GM23248 (cell line): ENCODE measurements at places on chromosomes 6 and 20. TPM values are rescaled to one million over a fixed set of nuclear protein-coding genes. Genes with fewer than 3 reads are reported as not detected.

DNA sequence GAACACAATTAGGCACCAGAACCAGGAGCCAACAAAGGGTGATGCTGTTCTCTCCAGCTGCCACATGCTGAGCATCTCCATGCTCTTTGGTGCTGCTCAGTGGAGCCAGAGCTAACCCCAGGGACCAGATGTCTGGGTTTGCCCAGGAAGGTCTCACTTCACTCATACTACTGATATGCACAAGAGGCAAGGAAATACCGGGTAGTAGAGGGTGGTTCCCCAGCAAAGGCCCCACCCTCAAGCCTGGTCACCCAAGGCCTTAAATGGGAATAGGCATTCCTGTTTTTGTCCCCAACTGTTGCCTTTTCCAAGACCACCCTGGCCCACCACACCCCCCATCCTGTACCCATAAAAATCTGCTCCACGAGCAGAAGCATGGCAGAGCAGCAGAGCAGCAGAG lies 204.5 kb upstream of the TAB2 start:
- no peak for DNase-seq

GRCh38 chr20:17807651-17808050 lies 107.9 kb downstream of the BANF2 start:
- DNase-seq, result peak; percentile 47

DNA sequence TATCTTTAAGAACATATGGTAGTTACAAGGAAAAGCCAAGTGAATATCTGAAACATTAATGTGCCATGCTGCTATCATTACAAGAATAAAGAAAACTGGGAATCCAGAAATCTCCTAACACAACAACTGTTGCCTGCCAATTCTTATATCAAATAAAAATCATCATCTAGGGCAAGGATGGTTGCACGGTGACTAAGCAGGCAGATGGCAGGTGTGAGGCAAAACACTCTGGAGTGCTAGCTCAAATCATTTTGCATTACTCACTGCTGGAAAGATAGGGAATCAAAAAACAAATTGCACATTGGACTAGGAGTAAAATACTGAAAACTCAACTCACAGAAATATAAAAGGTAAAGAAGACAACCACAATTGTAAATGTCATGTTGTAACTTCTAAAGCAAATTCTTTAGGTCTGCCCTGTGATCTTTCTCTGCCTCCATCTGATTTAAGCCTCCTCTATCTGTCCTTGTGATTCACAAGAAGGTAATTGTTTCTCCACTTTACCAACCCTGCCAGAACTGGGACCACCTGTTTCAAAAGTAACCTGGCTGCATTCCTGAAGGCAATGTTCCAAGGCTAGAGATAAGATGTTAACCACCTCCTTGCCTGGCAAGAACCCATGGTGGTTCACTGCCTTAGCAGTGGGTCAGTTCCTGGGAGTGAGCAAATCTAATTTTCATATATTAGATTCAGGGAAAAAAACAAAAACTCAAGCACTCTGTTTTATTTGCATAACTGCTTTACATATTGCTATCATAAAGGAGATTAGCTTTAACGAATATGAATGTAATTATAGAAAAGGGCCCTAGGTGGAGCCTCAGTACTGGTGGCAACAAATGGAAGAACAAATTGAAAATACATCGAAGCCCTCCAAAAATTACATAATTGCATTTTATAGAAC lies 33.1 kb upstream of the LCA5 start:
- peak; percentile 59 for DNase-seq

GRCh38 chr20:33644313-33645071 lies 17.6 kb upstream of the C20orf144 start:
- DNase-seq, result no peak

GRCh38 chr6:18309046-18309445 lies 44.7 kb upstream of the DEK start:
- DNase-seq, result no peak

DNA sequence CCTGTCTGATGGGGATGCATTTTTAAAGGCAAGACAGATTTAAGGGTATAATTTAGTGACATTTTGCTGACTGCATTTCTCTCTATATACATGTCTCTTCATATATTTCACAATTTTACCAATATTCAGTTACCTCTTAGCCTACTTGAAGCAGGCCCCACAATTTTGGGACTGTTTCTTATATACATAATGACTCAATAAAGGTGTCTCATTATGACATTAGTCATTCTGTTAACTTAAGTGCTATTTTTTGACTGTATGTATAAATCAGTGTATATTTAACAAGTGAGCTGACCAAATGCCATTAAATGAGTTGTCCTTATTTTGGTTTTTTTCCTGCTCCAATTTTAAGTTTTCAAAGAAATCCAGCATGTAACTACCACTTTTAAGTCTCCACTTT lies 313.3 kb downstream of the SOX4 start:
- DNase-seq, result no peak

DNA sequence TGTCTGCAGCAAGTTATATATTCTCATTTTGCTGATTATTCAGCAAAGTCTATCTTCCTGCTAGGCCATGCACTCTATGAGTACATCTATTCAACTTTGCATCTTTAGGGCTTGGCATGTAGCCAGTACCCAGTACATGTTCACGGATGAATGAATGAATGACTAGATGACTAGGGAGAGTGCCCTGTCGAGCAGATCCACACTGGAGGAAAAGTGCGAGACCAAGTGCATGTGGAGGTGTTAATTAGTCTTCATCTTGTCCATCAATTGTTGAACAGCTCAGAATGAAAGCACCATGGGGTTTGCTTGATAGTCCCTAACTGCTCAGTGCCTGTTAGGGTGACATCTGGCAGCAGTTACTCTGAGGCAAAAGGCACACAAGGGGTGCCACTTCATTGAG lies 30.4 kb downstream of the TM9SF4 start:
- no peak for DNase-seq

- DNase-seq, result peak; percentile 79
These were observed at the start of gene HLA-DPB1 for GRCh38 chr6:33075568-33076405. Gene HLA-DPB1, plus strand, starts transcription at chr6:33075990. Its CDS starts 52 bp downstream, at chr6:33076042.

GRCh38 chr6:11616200-11616611 lies 78.7 kb downstream of the TMEM170B start:
- DNase-seq, result peak; percentile 96

GRCh38 chr6:37698264-37699137 lies 818 bp upstream of the MDGA1 start:
- peak; percentile 64 for DNase-seq

DNA sequence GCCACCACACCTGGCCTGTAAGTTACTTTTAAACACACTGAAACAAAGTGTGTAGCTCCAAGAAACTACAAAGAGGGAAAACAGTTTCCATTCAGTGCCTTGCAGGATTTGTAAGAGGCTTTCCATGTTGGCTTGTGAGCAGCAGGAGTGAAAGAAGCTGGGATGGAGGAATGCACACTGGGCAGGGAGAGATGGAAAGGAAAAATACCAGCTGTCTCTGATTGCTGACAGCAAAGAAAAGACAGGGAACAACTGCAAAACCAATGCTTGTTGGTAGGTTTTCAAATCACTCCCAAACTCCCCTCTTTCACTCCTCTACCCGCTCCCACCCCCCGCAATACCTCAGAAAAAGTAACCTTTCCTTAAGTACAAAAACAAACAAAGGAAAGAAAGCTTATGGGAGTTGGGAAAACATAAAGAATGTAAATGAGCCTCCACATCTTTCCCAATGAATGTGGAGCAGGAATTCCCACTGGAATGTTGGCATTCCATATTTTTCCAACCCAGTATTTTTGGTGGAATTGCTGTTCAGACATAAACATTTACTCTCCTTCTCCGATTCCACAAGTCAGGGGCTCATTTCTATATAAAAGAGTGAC lies 166.1 kb downstream of the THBS2 start:
- no peak for DNase-seq

DNA sequence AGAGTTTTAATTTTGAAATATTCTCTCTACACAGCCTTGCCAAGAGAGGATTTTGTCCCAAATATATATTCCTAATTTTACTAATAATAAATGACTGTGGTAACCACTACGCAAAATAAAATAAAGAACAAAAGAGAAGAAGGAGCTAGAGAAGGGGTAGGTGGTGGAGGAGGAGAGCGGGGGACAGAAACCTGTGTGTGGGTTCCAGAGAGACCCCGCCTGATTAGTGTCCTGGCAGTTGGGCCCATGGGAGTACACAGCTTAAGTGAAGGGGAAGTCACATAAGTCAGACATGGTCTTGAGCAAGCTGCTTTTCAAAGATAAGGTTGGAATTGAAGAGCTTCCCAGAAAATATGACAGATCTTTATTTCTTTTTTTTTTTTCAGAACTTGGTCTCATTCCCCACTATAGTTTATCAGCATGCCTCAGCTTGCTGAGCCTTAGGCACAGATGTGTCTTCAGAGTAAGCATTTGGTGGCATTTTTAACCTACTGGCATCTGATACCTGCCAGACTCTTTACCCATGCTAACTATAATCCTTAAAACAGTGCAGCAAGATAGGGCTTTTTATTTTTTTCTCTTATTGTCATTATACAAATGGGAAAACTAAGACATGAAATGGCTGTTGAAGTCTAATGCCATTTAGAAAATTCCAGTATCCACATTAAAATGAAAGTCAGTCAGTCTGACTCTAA lies 9.6 kb upstream of the RHAG start:
- no peak for DNase-seq

- DNase-seq, result no peak
These were observed 87.4 kb downstream of the CD24 start for GRCh38 chr6:106886922-106887797.

GRCh38 chr6:34146801-34147592 lies 1.1 kb upstream of the GRM4 start:
- DNase-seq, result peak; percentile 73

- DNase-seq, result no peak
These were observed 56.3 kb downstream of the EDN3 start for GRCh38 chr20:59356662-59357165.

GRCh38 chr20:6686171-6686570 lies 81.3 kb upstream of the BMP2 start:
- no peak for DNase-seq

DNA sequence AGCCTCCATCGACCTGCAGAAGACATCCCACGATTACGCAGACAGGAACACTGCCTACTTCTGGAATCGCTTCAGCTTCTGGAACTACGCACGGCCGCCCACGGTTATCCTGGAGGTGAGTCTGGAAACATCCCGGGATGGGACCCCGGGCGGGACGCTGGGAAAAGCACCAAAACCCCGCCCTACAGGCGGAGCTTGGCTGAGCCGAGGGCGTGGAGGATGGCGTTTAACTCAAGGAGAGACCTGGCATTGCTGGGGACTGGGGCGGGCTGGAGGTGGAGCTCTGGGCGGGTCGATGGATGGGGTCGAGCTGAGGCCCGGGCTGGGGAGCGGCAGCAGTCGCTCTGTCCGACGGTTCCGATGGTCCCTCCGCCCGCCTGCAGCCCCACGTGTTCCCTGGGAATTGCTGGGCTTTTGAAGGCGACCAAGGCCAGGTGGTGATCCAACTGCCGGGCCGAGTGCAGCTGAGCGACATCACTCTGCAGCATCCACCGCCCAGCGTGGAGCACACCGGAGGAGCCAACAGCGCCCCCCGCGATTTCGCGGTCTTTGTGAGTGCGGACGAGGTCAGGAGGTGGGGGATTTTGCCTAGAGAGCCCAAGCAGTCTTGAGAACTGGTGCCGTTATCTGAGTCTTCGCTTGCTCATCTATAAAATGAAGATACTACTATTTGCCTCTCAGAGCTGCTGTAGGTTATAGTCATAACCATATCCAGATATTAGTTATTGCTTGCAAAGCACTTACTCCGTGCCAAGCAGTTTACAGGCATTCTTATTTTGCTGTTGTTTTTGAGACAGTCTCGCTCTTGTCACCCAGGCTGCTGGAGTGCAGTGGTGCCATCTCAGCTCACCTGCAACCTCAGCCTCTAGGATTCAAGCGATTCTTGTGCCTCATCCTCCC lies 3.8 kb downstream of the SPAG4 start:
- peak; percentile 86 for DNase-seq

GRCh38 chr6:7818257-7819214 lies 92.1 kb downstream of the TXNDC5 start:
- no peak for DNase-seq

- DNase-seq, result no peak
These were observed 45.7 kb upstream of the SNX9 start for GRCh38 chr6:157777344-157777743.

DNA sequence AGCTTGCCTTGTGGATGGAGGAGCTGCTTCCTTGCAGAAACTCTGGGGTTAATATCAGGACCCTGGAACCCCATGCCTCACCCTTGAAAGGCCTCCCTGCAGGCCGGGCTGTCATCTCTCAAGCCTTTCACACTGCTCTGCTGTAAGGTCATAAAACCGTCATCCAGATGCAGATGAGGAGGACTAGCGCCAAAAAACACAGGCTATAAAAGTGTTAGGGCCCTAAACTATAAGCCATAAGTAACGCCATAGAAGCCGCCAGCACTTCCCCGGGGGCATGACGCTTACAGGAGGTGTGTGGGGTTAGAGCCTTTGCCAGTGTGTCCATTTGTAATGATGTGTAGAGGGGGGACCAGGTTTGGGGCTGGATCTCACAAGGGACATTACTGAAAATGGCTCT lies 47.6 kb downstream of the CDH4 start:
- no peak for DNase-seq

GRCh38 chr6:89406141-89406540 lies 5.9 kb downstream of the RRAGD start:
- no peak for DNase-seq

DNA sequence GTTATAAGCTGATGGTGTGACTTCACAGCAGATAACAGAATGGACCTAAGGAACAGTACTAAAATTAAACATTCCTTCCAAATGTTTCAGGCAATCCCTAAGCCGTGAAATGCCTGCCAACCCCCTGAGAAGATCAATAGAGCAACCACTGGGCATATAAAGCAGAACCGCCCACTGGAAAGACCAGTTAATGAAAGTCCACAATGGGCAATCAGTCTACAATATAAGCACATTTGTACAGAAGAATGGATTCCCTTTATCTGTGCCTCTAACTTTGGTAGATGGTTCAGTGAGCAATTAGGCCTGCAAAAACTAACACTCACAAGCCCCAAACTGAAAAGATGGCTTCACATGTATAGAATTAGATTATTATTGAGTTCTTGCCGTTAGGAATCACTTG lies 286.6 kb downstream of the UBE3D start:
- DNase-seq, result no peak

DNA sequence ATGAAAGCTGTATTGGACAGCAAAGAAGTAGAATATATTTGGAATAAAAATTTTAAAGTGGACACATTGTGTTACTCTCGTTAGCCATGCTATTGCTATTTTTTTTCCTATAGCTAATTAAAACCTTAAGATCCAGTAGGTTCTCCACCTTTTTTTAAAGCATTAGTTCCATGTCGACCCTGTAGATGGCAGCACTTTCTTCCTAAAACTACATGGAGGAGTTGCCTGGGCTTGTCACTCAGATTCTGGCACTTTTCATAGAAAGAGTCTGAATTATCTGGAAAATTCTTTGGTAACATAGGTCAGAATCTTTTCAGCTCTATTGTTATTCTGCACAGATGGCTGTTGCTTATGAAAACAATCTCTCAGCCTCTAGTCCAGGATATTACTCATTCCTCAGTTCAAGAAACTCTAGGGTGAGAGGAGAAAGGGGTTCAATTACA lies 42.0 kb upstream of the ESR1 start:
- DNase-seq, result peak; percentile 90

The DUSP15 gene
- polyA plus RNA-seq, result not detected in 2 replicates

The EFCAB8 gene
- not detected in 2 replicates for polyA plus RNA-seq

The EFHC1 gene
- 25.0 and 29.7 TPM in 2 replicates for polyA plus RNA-seq

The IRAK1BP1 gene
- 2.0 TPM in 2 replicates for polyA plus RNA-seq

The AIG1 gene
- polyA plus RNA-seq, result 44.7 and 50.4 TPM in 2 replicates

The TAAR9 gene
- not detected in 2 replicates for polyA plus RNA-seq

The VGLL2 gene
- polyA plus RNA-seq, result not detected in 2 replicates

The MRAP2 gene
- 0.96 and 1.1 TPM in 2 replicates for polyA plus RNA-seq

The EPB41L1 gene
- polyA plus RNA-seq, result 15.4 and 17.0 TPM in 2 replicates
